ENCODE measurements at places on chromosomes 6 and 20. TPM values are rescaled to one million over a fixed set of nuclear protein-coding genes. Genes with fewer than 3 reads are reported as not detected.

PPIL6 gene
- total RNA-seq = 14.5 TPM

GRCh38 chr6:80338201-80338836 lies 231.8 kb downstream of the BCKDHB start:
- no peak for DNase-seq

DTD1 gene
- total RNA-seq = 48.3 TPM

- DNase-seq = no peak
Observed at GRCh38 chr6:101883505-101883904, 490.0 kb downstream of the GRIK2 start.

DNA sequence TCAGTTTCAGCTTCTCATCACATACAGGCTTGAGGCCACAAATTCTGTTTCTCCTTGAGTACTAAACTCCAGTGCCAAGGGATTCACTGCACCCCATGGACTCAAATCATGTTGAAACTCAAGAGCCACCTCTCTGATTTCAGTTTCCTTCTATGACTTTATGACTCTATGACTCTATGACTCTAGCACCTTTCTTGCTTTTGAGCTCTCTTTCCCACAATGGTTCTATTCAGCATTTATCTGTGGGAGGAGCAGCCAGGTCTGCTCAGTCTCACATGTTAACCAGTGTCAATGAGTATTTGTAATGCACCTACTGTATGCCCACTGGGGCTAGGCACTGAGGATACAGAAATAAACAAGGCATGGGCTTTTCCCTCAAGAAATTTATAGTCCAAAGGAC lies 14.6 kb upstream of the SLC22A2 start:
- no peak for DNase-seq

DNA sequence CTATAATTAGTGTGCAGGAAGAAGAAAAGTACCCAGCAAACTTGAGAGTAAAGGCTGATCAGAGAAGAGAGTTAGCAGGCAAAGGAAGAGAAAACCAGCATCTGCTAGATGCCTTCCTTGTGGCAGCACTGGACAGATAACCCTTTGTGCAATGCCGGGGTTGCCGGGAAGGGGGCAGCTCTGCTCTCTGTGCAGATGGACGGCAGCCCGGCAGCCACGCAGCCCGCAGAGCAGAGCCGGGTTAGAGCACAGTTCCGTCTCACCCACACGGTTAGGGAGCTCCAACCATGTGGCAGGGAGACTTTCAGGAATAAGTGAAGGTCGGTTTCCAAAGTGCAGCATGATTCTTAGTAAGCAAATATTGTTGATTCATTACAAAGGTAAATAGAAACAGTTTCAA lies 80.0 kb upstream of the RPS6KA2 start:
- peak; percentile 27 for DNase-seq

TJAP1 gene
- total RNA-seq = 7.3 TPM

DNA sequence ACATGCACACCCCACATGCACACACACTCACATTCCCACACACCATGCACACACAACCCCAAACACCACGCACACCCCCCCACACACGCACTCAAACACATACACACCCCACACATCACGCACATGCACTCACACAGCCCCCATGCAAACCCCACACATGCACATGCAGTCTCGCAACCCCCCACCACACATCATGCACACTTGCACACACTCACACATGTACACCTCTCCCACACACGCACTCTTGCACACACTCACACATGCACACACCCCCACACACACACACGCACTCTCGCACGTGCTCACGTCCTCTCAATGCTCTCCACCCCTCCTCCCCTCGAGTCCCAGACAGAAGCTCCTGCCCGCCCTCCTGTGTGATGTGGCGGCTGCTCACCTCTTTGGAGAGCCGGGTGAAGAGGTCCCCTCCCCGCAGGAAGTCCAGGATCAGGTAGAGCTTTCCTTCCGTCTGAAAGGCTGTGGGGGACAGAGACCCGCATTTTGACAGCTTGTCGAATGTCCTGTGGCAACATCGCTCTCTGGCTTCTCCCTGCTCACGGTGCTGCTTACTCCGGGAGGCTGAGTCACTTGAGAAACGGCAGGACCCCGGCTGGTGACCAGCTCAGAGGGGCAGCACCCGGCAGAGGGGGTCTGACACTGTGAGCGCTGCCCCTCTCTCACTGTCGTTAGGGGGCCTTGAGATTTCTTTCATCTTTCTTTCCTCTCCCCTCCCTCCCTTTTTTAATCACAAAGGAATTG lies 78.5 kb downstream of the RAMACL start:
- DNase-seq = no peak

DNA sequence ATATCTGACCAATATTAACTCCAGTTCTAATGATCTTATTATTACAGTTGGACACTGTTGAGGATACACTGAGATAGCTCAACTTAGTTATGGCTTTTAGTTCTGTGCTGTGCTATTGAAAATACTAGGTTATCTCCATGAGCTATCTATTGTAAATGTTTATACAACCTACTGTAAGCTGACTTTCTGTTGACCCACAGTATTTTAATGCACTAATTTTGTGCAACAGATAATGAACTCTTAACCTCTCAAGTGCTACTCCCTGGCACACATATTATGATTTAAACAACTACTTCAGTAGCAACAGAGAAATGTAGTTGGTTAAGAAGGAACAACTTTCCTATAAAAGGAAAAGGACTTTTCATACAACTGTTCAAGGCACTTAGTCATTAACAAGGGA lies 5.2 kb upstream of the MMS22L start:
- DNase-seq = no peak

- peak; percentile 52 for DNase-seq
Observed at GRCh38 chr6:47413752-47414422, 63.7 kb upstream of the CD2AP start.

BIRC7 gene
- not detected for total RNA-seq

DNA sequence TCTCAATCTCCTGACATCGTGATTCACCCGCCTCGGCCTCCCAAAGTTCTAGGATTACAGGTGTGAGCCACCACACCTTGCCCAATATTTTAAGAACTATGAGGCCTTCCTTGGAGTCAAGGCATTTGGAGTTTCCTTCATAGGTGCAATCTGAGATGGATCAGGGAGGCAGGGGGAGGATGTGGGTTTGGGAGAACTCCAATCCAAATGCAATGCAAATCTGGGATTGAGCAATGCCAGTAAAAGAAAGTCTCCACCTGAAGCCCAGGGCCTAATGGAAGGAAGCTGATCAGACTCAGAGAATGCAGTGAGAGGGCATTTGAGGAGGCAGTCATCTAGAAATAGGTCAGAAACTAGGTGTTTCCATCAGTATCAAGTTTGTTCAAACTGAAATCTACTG lies 21.2 kb downstream of the RSPH3 start:
- no peak for DNase-seq

DNA sequence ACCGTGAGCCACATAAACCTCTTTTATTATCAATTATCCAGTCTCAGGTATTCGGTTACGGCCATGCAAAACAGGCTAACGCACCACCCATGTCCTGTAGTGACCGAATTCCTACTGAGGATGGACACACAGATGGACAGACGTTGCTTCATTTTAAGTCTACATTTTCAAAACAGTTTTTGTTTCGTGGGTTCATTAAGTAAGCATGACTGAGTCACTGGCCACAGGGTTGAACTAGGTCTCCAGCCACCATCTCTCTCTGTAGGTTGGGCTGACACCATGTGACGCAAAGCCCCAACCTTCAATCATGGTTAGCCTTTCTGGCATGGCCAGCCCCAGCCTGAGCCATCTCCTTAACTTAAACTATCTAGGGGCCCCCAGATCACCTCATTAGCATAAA lies 110.0 kb upstream of the SLC22A23 start:
- no peak for DNase-seq

DNA sequence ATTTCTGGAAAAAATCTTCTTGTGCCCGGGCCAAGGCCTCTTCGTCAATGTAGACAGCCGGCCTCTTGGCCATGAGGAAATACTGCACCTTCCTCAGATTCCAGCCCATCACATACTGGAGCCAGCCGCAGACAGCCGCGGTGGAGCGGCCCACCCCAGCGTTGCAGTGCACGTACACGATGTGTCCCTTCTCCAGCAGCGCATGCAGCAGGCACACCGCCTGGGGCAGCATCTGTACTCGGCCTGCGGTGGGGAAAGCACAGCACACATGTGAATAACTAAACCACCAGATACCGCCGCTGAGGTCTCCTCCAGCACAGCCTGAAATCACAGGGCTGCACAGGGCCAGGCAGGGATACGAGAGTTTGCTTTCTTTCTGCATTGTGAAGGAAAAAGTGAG lies 107.9 kb downstream of the EPM2A start:
- DNase-seq = no peak

OR2J3 gene
- not detected for total RNA-seq

DNA sequence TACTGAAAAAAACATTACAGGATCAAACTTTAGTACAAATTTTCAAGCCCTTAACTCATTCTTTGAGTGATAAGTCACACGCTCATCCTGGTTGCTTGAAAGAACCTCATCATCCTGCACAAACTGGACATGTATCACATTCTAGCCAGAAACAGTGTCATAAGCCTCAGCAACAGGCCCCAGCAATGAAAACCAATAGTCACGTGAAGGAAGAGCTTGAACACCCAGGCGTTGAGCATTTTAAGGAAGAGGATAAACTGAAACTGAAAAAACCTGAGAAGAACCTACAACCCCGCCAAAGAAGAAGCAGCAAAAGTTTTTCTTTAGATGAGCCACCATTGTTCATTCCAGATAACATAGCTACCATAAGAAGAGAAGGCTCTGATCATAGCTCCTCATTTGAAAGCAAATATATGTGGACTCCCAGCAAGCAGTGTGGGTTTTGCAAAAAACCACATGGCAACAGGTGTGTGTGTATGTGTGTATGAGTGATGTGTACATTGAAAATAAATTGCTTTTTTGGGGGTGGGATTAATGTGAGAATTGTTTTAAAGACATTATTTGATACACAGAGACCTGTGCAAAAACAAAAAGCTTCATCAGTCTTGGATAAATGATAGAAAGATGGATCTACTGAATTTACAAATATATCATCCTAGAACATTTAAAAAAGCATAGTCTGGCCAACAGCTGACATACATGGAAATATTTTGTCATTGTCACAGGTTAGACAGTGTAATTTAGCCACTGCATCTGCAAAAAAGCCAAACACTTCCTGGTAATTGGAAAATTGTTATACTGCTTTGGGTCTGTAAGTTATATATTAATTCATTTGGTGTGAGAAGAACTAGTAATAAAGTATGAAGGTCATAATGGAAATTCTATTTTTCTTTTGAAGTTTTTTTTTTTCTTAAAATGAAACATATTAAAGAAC lies 50.1 kb downstream of the PHF3 start:
- no peak for DNase-seq

- DNase-seq = no peak
Observed at GRCh38 chr6:125498606-125499005, 196.8 kb upstream of the HDDC2 start.

- DNase-seq = no peak
Observed at GRCh38 chr6:129733290-129733689, 23.3 kb upstream of the ARHGAP18 start.

DNA sequence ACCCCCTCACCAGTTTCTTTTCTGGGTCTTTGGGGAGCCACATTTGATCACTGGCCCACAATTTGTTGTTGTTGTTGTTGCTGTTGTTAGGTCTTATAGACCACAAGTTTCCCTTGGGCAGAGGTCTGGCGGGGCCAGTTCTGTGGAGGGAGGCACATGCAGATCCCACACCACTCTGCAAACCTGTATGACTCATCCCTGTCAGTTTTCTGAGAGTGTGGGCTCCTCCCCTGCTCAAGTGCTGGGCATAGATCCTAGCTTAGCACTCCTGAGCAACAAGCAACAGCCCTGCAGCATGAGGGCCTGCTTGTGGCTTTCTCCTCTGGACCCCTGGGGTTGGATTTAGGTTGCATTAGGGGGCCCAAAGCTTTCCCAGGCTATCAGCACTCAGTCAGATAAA lies 411.1 kb upstream of the HTR1E start:
- DNase-seq = no peak

SPATA25 gene
- total RNA-seq = 2.5 TPM

- DNase-seq = no peak
Observed at GRCh38 chr6:42745083-42745639, 742 bp downstream of the TBCC start.

- no peak for DNase-seq
Observed at GRCh38 chr6:27922949-27923348, 10.8 kb upstream of the OR2B2 start.

TRIM15 gene
- total RNA-seq = not detected

REV3L gene
- total RNA-seq = 95.2 TPM

DNA sequence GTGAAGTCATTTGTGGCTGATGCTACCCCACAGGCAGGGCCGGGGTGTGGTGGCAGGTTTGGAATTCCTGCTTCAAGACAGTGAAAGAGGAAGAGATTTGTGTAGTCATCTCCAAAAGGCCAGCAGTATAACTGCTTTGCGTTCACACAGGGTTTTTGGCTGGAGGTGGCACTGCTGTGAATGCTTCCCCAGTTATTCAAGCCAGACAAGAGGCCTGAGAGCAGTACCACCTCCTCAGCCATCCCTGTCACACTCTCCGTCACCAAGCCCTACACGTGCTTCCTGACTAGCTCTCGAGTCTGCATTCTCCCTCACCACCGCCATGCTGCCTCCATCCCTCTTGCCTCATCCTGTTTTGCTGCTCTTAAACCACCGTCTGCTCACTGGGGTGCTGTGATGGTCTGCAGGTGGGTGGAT lies 23.9 kb downstream of the ARMC2 start:
- peak; percentile 22 for DNase-seq

DNA sequence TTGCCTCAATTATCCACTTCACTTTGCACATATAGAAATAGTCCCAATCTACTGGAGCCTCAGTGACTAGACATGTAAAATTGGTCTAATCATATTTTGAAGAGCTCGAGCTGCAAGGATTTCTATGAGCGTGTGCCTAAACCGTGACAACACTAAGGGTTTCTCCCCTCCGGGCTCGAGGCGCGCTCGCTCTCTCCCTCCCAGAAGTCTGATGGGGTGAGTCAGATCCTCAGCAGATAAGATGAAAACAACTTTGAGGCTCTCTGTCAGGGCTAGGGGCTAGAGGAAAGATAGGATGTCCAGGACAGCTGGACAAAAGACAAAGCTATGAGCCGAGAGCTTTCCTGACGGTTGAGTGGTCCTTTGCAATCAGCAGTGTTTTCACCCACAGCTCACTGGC lies 16.8 kb downstream of the GNAS-AS1 start:
- no peak for DNase-seq

- no peak for DNase-seq
Observed at GRCh38 chr6:143673669-143674068, 4.1 kb upstream of the PHACTR2 start.

ZC2HC1B gene
- total RNA-seq = not detected

GRCh38 chr6:36126553-36127458 lies 3.5 kb upstream of the MAPK13 start:
- DNase-seq = no peak

GRCh38 chr20:37226889-37227288 lies 34.7 kb downstream of the GHRH start:
- DNase-seq = no peak

DNA sequence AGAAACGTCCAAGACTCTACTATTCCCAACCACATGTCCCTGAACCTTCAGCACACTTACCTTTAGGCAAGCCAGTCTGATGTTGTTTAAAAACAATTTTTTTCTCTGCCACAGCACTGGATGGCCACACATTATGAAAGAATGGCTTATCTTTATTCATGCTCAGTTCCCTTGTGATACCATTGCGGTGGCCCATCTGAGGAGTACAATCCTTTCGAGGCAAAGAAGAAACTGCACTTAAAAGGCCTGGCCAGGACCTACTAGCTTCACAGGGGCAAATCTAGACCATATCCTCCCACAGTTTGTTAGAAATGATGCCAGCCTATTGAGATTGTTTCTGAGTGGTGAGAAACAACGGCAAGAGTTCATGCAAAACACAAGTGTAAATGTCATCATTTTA lies 88.4 kb upstream of the PLEKHG1 start:
- DNase-seq = no peak

NKX2-4 gene
- not detected for total RNA-seq

GRCh38 chr20:23092384-23092756 lies 6.2 kb upstream of the CD93 start:
- no peak for DNase-seq
